ENCODE measurements at places on chromosomes 2 and 18.

DNA sequence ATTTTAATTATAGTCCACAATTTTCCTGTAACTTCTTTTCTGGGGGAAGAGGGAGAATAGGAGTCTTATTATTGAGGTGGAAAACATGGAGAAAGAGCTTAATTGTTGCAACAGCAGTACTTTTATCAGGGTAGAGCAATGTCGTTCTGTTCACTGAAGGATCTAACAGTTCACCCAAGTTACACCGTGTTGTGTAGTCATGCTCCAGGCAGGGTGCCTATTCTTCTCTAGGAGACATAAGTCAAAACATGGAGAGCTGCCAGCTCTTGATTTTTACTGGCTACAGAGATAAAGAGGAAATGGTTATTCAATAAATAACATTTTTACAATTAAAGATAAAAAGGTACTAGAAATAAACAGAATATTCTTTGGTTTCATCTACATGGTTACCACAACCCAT, 594.3 kb upstream of the NETO1 start:
- no peak for DNase-seq

DNA sequence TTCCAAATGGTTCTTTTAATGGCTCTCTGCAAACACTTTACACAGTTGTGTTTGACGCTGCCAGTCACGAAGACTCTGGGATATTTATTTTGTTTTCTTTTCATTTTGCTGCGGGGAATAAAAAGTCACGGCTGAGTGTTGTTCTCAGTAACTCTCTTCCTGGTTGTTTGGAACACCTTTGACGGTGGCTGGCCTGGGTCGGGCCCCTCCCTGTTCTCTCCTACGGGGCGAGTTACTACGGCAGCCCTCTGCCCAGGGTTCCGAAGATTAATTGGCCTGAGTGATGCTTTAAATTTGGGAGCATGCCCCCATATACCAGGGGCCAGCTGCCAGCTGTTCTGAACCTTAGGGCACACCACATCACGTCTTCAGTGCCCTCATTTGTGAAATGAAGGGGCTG, 84.7 kb downstream of the GATA6 start:
- no peak for DNase-seq

DNA sequence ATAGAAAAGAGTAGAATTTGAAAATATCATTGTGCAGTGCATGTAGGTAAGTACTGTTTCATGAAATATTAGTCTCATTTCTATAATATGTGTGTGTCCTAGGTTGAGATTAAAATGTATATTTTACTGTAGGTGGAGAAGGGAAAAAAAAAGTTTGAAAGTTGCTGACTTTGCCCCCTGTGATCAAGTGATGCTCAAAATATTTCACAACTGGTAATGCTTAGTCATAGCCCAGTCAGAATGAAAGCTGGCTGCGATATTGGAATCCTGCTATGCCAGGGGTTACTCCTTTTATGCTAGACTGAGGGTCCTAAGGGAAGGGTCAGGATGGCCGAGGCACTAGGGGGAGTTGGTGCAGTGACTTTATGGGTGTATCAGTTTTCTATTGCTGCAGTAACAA, 19.5 kb upstream of the CFAP36 start:
- DNase-seq = peak; percentile 53

DNA sequence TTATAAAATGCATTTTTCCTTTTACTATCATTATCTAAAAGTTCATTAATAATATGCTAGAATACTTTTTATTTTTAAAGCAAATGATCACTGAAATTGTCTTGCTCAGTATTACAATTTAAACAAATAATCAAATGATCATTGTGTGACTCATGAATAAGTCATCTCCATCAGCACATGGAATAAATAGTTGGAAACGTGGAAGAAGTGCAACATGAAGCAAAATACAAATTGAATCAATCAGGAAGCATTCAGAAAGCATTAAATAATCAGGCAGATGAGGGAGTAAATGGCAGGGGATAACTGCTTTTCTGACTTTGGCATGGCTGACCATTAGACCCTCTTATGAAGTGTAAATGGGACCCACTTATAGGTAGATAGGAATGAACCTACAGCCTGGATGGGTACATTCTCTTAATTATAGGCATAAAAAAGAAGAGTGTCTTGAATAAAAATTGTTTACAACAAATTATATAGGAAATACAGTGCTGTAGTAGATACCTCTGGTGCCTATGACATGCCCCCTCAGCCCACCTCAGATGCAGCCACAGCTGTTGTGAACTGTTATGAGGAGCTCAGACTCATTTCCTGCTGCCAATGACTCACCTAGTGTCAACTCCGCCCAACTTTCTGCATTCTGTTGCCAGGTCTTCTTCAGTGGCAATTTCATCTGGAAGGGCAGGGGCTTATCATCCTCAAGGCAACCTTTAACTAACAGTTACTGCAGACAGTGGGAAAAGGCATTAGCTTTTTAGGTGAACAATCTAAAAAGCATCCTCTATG, 936.0 kb downstream of the TRIB2 start:
- peak; percentile 40 for DNase-seq

DNA sequence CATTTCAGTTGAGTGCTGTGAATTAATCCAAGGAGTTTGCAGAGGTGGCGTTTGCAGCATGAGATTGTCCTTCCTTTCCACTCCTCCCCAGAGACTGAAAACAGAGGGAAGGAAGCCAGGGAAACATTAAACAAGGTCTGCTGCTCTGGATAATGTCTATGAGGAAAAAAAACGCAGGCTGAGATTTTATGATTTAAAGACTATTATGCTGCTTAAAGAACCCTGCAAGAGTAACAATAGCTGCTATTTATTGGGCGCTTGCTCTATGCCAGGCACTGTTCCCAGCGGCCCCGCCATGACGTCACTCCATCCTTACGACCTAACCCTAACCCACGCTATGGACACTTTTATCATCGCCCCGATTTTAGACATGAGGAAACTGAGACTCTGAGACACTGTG, 222.4 kb downstream of the BCL2 start:
- DNase-seq = no peak

GRCh38 chr2:106161938-106162820, 31.9 kb downstream of the UXS1 start:
- DNase-seq = no peak

DNA sequence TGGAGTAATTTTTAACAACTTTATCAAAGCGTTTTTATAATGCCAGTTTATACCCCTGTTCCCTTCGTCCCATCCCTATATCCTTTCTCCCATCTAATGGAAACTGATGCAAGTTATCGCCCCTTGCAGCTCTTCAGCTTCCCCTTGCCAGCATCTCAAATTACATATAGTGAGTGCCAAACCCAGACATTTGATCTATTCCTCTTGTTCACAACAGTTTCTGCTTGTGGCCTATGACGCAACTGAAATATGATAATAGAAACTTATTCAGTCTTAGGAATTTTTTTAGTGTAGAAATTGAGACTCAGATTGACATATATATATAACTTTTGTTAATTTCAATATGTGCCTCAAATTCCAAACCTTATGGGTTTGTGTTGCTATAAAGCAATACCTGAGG, 562.2 kb upstream of the VWC2L start:
- peak; percentile 7 for DNase-seq

- no peak for DNase-seq
These were observed 316.6 kb downstream of the RDH14 start for GRCh38 chr2:18243816-18244215.

All from H4 (cell line).